ENCODE measurements at places on chromosomes 5 and 9.

DNA sequence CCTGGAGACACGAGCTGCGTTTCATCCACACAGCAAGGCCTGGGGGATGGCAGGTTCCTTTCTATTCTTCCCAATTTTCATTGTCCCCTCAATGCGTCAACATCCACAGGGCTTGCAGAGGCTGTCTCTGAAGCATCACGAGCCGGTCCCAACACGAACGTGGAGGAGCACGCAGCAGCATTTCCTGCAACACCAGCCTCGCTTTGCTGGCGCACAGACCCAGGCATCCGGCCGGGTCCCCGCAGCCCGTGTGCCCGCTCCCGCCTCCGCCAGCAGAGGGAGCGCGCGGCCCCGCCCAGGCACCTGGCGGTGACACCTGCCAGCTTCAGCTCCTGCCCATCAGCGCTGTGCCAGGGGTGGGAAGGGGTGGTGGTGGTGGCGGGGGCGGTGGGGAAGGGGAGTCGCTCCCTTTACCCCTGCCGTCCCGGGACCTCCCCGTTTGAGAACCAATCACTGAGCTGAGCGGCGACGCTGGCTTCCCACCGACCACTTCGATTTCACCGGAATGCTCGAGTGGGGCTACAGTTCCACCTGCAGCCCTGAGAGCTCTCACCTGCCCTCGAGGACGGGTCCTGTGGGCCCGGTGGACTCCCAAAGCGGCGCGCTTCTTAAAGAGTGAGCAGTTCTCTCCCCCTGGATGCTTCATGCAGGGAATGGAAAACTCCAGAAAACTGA lies 464.5 kb downstream of the ICE1 start:
- DNase-seq = no peak

- no peak for DNase-seq
Observed at GRCh38 chr9:114047717-114048116, 30.4 kb downstream of the AMBP start.

- DNase-seq = no peak
Observed at GRCh38 chr5:125660231-125660895, 762.8 kb upstream of the GRAMD2B start.

DNA sequence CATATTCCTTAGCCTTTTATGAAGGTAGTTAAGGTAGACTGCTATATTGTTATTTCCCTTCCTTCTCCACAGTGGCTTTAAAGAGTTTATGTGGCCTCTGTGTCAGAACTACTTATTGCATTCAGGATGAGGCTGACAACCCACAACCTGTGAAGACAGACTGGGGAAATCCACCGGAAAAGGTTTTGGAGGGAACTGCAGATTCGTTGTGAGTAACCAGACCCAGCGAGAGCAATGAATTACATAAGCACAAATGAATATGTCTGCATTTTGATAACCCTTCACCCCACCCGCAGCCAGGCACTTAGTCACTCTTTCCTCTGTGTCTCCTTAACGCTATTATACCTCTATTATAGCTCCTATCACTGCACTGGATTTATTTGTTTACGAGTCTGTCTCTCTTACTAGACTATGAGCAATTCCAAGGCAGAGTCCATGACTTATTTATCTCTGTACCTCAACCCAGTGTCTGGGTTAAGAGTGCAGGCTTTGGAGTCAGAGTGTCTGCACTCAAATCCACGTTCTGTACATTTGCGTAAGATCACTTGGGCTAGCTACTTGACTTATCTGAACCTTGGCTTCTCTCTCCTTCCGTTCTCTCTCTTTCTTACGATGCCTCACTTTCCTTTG lies 19.2 kb downstream of the KCTD16 start:
- no peak for DNase-seq

DNA sequence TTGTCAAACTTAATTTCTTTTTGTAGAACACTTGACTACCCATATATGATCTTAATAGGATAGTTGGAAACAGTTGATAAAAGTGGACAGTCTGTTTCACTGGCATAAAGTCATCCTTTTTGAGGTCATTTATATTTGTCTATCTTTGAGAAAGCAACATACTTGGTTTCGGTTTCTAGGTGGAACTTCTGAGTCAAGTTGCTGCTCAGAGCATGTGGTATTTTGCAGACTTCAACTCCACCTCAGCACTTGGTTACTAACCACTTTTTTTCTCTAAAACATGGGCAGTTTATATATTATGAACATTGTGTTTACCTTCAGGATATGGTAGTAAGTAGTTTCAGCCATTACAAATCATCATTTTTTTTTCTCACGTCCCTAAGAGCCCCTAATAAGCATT lies 1749.0 kb upstream of the C9orf72 start:
- no peak for DNase-seq

DNA sequence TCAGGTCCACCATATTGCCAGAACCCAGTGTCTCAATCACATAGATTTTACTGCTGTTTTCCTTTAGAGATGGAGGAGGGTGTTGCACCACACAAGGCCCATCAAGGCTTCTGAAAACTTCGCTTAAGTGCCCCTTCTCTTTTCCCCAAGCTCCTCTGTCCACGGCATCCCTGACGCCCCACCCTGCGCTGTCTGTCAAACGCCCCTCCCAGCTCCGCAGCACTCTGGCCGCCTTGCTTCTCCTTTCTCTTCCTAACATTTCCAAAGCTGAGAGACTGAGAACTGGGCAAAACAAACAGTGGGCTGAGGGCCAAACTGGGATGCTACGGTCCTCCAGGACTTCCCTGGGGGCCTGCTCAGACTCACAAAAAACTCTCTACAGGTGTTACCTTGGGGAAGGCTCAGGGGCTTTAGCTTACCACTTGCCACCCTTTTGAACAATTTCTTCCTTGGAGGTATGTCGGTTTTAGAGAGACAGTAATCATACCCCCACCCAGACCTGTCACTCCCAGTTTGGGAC lies 28.3 kb upstream of the ERGIC1 start:
- peak; percentile 87 for DNase-seq

- peak; percentile 73 for DNase-seq
Observed at GRCh38 chr9:137077010-137077747, at the start of gene UAP1L1. Gene UAP1L1, plus strand, starts transcription at chr9:137077517. Its CDS starts 16 bp downstream, at chr9:137077533.

GRCh38 chr5:103962023-103962422 lies 399.4 kb upstream of the NUDT12 start:
- no peak for DNase-seq

GRCh38 chr5:112579599-112580170 lies 158.0 kb upstream of the APC start:
- DNase-seq = no peak

GRCh38 chr9:91536211-91536691 lies 112.6 kb upstream of the NFIL3 start:
- no peak for DNase-seq

- no peak for DNase-seq
Observed at GRCh38 chr5:123147128-123147715, 58.2 kb downstream of the PRDM6 start.

- DNase-seq = no peak
Observed at GRCh38 chr9:28735738-28736342, 1162.6 kb upstream of the C9orf72 start.

DNA sequence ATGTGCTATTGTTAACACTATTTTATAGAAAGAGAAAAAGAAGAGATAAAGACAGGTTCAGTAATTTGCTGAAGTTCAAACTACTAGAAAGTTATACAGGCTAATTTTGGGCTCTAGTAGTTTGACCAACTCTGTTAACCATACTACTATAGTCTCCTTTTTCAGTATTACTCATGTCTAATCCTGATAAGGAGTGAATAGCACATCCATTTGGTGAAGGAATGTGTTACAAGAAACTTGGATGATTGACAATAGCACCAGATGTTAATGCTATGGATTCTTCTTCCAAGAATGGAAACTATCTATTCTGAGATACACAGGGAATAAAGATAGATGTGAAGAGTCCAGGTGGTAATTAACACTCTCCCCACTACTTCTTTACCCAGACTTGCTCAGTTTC lies 677.3 kb downstream of the PRELID2 start:
- no peak for DNase-seq

- DNase-seq = no peak
Observed at GRCh38 chr5:39186722-39187539, 32.4 kb downstream of the FYB1 start.

DNA sequence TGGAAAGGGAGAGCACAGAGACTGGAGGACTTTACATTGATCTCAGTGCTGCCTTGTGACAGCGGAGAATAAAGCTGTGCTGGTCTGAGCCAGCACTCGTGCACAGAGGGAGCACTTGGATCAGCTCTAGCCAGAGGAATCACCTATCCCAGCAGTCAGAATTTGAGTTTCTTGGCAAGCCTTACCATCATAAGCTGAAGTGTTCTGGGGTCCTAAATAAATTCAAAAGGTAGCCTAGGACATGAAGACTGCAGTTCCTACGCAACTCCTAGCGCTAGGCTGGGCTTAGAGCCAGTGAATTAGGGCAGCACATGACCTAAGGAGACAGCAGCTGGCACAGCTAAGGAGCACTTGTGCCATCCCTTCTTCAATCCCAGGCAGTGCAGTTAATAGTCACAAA lies 119.5 kb downstream of the HMHB1 start:
- no peak for DNase-seq

DNA sequence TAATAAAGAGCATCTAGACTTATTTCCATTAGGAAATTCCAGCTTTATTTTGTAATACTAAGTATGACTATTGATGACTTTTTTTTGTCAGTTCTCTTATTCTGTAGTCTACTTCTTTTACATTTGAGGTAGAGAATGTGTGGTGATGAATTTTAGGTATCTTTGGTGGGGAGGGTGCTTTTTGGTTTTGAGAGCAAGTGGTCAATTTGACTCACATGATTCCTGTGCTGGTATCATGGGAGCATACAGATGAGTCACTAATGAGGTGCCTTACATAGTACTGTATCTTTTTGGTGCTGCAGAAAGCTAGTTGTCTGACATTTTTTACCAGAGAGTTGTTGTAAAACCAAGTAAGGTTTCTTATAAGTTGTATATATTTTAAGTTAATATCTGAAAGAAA lies 35.3 kb downstream of the ERBIN start:
- DNase-seq = no peak

DNA sequence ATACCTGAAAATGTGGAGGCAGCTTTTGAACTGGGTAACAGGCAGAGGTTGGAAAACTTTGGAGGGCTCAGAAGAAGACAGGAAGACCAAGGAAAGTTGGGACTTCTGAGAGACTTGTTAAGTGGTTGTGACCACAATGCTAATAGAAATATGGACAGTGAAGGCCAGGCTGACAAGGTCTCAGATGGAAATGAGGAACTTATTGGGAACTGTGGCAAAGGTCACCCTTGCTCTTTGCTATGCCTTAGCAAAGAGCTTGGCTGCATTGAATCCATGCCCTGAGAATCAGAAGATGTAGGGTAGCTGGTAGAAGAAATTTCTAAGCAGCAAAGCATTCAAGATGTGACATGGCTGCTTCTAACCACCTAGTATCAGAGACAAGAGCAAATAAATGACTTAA lies 244.4 kb upstream of the ADRA1B start:
- no peak for DNase-seq

DNA sequence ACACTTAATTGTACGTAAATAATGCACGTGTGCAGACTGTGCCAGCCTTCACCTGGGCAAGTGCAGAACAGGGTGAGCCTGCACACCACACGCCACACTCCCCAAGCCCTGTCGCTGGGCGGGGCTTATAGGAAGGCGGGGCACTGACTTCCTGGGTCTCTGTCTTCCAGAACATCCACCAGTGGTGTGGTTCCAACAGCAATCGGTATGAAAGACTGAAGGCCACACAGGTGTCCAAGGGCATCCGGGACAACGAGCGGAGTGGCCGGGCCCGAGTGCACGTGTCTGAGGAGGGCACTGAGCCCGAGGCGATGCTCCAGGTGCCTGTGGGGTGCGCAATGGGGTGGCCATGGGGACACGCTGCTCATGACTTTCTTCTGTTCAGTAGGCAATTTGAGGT lies 44.2 kb downstream of the GSN start:
- no peak for DNase-seq

- no peak for DNase-seq
Observed at GRCh38 chr5:35799753-35800152, 56.9 kb upstream of the IL7R start.

DNA sequence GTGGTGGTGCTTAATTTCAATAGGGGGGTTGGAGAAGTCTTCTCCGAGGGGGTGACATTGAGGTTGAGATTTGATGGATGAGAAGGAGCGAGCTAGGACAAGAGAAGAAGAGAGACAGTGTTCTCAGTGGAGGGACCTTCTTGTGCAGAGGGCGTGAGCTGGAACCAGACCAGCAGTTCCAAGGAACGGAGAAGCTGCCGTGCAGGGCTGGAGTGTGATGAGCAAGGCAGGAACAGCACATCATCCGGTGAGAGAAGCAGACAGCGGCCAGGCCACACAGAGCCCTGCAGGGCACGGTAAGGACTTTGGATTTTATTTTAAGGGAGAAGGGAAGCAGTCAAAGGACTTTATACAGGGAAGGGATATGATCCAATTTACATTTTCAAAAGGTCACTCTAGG lies 206.9 kb downstream of the MELK start:
- DNase-seq = no peak

All from lower leg skin (tissue), 4 donors.